T follicular helper cell (primary cell): ENCODE measurements at places on chromosomes 5 and 9.

GRCh38 chr5:167658889-167659288, 632.6 kb upstream of the WWC1 start:
- DNase-seq, result no peak

DNA sequence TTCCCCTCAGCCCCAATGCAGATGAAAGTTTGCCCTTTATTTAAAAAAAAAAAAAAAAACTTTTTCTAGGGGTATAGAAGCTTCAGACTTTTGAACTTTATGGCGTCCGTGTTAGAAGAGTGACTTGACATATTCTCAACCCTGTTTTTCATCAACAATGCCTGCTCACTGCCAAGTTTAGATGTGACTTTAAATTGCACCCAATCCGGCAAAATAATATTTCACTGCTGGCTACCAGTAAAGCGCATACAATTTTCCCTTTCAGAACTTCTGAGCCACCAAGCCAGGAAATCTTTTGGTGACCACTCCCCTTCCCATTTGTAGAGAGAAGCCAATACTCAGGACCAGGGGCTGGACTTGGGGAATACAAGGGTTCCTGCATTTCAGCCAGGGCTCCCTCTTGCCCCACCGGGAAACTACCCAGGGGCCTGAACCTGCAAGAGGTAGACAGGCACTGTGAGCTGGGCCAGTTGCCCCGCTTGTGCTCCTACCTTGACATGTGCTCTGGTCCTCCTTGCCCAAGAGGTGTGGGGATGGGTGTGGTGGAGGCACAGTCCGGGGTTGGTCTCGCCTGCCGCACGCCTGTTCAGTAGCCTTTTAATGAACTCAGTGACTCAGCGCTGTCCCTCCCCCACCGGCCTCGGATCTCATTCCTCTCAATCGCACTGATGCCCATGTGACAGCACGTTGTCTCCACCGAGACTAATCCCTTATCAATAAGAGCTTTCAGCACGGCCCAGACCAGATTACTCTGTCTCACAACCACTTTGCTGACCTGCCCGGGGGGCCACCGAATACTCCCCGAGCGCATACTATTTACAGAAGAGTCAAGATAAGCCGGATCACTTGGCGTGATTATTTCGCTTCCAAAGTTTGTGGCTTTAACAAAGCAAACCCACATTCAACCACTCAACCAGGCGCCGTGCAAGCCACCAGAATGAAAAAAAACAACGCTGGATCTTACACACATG, 226.4 kb downstream of the DCP2 start:
- DNase-seq, result no peak

DNA sequence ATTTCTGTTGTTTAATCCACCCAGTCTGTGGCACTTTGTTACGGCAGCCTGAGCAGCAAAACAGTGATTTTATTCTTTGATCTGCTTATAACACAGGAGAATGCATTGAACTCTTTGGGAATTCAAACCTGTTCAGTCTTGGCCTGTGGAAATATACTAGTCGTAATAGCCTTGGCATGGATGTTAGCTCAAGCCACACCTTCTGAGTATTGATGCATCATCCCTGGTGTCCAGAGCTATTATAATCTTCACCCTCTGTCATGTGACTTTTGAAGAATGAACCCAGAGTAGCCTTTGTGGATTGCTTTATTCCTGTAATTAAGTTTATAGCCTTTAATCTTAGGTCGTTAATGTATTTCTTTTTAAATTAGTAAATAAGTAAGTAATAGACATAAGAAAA, 50.8 kb upstream of the TEX48 start:
- no peak for DNase-seq

DNA sequence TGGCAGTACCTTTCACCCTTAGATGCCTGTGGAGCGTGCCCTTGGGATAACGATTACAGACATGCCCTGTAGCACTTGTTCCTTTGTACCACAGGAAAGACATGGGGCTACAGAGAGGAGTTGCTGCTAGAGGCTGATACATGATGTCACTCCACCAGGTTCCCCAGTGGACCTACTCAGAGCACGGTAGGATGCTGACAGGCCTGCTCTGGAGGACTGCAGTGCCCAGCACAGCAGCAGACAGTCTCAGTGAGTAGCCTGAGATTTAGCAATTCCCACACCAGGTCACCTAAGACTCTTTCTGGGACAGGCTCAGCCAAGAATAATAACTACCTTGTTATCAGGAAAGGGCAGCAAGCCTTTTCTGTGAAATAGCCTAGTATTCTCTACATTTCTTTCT, 28.8 kb downstream of the PDE4D start:
- no peak for DNase-seq

GRCh38 chr9:96006961-96007360, 131.5 kb downstream of the ERCC6L2 start:
- DNase-seq, result no peak

GRCh38 chr5:125981016-125981415, 442.2 kb upstream of the GRAMD2B start:
- DNase-seq, result no peak

DNA sequence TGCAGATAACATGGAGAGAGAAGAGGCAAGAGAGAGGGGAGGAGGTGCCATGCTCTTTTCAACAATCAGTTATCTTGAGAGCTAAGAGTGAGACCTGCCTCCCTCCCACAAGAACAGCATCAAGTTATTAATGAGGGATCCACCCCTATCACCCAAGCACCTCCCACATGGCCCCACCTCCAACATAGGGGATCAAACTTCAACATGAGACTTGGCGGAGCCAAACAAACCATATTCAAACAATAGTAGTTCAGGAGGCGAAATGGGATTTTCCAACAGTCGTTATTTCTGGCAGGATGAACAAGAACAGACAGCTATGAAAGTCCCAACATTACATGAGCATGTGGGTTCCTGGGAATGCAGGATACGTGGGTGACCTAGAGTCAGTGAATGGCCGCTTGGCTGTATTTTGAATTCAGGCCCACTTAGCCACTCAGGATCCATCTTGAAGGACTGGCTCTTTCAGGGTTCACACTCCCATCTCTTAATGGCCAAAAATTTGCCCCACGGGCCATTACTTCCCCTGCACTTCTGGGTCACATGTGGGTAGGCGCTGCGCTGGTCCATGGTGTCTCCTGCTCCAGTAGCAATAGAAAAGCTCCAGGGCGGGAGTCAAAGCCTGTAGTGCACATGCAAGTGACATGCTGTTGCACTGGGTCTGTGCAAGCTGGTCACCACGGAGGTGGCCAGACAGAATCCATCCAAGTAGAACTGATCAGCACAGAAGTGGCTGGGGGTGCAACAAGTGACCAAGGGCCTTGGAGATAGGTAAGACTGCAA, 7.1 kb upstream of the FAF2 start:
- no peak for DNase-seq

DNA sequence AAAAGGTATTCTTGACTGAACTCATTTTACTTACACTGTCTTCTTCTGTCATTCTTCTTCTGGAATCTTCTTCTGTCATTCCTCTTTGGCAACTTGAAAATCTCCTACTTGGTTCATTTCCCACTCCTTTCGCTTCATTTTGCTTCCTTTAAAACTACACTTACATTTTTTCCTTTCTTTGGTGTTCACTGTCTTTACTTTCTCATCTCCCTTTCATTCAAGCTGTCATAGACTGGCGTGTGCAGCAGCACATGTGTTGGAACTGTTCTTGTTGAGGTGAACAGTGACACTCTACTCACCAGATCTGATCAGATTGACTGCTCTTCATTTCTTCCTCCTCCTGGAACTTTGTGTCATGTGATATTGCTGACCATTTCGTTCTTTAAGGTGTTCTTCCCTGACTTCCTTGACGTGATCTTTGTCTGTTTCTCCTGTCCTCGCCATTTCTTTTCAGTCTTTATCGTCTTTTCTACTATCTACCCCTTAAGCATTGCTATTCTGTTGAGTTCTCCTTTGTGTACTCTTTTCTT, 6.4 kb downstream of the DNAJC25 start:
- no peak for DNase-seq

DNA sequence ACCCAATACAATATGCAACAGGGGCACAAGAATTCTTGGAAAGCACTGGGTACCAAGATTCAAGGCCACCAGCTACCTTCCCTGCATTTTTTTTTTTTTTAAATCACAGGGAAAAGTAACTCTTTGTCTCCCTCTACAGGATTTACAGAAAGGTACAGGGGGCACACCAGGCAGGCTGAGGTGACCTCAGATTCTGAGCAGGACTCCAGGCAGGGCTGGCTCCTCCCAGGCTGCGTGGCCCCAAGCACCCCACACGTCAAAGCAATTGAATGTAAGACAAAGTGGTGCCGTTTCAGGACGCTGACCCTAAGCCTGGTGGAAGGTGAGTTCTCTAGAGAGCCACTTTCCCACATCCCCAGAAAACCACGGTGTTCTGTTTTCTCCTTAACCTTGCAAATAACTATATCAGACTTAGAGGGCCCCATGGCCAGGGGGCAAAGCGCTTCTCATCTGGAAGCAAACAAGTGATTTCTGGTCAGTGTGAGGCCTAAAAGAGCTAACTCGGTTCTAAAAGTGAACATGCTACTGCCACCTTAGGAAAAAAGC, 222.6 kb downstream of the ROR2 start:
- DNase-seq, result no peak

GRCh38 chr9:79383096-79383495, 188.7 kb upstream of the TLE4 start:
- no peak for DNase-seq

- DNase-seq, result no peak
Observed at GRCh38 chr5:9363026-9363425, 182.8 kb downstream of the SEMA5A start.

- no peak for DNase-seq
Observed at GRCh38 chr5:168734620-168735300, 155.6 kb upstream of the PANK3 start.

DNA sequence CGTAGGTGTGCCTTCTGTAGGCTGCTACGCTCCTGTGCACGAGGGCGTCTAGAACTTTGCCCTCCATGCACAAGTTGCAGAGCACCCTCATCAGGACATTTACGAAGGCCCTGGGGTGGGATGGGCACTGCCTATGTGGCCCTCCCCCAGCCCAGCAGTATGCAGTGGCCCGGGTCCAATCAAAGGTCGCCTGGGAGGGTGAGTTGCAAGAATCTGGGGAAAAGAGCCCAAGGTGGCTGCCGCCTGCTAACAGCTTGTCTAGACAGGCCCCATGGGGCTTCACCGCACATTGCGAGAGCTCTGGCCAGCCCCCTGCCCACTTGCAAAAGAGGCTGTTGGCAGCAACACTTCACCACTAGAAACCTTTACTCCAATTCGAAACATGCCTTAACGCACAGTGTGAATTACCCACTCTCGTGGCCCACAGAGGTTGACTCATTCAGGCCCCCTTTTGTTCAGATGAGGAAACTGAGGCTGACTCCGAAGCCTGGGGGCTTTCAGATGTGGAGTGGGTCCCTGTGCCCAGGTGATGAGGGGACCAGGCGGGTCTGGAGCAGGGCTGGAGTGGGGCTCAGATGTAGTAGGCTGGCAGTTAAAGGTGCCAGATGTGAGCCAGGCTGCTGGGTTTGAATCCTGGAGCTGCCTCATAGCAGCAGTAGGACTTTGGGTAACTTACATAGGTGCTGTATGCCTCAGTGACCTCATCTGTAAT, 31.8 kb upstream of the IL17B start:
- DNase-seq, result no peak

DNA sequence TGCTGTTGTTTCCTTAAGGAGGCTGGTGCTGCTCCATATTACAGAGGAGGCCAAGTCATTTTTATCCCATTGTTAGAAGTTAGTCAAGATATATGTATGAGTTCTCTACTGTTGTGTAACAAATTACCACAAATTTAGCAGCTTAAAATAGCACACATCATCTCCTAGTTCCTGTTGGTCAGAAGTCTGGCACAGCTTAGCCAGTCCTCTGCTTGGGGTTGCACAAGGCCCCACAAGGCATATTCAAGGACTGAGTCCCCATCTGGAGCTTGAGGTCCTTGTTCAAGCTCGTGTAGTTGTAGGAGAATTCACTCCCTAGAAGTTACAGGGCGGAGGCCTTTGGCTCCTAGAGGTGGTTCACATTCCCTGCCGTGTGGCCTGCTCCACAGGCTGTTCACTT, 14.7 kb downstream of the MTAP start:
- DNase-seq, result no peak

DNA sequence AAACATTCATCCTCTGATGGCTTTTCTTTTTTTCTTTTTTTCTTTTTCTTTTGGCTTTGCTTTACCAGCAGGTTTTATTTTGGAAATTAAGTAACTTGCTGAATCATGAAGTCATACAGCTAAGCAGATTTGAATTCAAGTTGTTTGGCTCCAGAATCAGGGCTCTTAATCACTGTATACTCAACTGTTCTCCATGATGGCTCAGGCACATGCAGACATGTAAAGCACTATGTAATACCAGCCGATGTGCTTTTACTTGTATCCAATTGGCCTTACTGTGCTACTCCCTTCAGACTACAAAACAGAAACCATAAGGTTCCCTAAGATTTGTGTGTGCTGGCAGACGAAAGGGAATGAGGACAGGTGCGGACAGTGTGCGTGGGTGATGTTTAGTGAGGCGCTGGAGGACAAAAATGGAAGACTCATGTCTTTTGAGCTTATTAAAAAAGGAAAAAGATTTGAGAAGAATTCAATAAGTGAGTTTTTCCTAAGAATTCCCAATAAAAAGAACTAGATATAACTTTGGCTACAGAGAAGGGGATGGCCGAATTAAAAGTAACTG, 44.7 kb upstream of the OTP start:
- DNase-seq, result no peak

GRCh38 chr5:136028782-136029742, at the start of gene TGFBI:
Gene TGFBI (plus strand): TSS chr5:136028988. CDS start chr5:136029056, 68 bp downstream.
- no peak for DNase-seq
